ENCODE measurements at places on chromosomes 4 and X. TPM values are rescaled to one million over a fixed set of nuclear protein-coding genes. Genes with fewer than 3 reads are reported as not detected.

UGT2B28 gene
- not detected for total RNA-seq

SLC38A5 gene
- total RNA-seq = 131 TPM

SHROOM2 gene
- under 0.01 TPM for total RNA-seq

EXOC1L gene
- total RNA-seq = not detected

SPATA18 gene
- total RNA-seq = 15.4 TPM

NUDT9 gene
- 8.8 TPM for total RNA-seq

All from subcutaneous preadipocyte (primary cell).